ENCODE measurements at places on chromosomes 3 and 15.

DNA sequence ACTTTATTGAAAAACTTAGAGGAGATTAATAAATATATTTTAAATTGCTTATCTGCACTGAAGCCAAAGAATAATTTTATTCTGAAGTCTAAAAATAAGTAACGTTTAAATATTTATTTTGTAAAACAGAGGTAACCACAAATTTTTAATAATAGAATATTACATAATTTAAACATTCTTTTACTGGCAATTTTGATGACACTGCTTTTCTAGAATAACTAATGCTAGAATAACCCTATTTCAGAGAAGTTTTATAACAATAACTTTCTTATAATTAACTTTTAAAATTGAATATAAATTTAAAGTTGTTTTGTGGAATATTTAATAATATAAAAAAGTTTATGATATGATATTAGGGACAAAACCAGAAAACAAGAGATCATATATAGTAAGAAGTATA is 409.6 kb upstream of the KCNMB2 start:
- DNase-seq, result no peak

- DNase-seq, result no peak
Measured at GRCh38 chr15:33215941-33216872, 21.7 kb upstream of the FMN1 start.

DNA sequence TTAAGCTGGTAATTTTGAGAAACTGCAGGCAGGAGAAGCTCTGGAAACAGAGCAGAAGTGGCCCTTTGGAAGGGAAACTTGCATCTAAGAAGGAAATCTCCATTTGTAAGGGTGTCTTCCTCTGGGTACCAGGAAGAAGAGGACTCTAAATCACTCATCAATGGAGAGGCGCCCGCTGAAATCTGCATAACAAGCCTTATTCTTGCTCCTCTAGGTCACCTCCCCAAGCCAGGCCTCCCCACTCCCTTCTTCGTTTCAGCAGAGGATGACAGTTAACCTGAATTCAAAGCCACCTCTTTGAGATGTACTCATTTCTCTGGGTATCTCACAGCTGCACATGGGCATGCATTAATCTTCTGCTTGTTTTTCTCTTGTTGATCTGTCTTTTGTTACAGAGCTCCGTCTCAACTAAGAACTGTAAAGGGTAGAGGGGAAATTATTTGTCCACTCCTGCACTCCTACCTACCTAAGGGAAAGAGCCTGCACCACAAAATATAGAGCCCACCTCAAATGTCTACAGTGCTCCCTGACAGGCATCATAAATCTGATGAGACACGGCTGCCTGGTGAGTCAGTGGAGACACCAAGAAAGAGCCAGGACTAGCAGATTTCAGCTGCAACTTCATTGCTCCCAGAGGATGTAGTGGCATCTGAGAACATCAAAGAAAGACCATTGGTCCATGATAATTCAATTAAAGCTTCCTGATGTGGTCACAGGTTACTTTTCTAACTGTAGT is 51.5 kb downstream of the GABRB3 start:
- no peak for DNase-seq

DNA sequence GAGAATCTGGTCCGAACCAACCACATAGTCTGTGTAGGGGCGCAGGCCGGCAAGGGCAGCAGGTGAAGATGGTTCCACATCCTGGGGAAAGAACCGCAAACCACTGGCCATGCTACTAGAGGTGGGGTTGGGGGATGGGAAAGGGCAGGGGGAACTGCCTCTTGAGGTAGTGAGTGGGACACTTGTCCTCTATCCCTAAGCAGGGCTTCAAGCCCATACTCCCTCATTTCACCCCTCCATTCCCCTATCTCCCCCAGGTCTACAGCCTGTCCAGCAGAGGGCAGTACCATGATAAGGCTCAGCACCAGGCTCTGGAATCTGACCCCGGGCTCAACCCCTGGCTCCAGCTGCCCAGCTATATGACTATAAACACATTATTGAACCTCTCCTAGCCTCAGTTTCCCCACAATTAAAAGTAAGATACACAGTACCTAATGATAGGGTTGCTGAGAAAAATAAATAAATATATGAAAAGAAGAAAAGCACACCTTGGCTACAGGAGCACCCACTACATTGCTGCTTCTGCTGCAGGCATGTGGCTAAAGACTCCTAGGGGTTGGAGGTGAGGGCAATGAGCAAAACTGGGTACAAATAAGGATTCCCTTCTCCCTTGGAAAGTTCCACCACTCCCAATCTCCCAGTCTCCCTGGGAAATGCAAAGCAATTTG is 6.3 kb downstream of the GORASP1 start:
- DNase-seq, result no peak

GRCh38 chr15:47289656-47290055 is 427.6 kb upstream of the SEMA6D start:
- DNase-seq, result no peak

Measured in astrocyte (in vitro differentiated cells and primary cell).